ENCODE measurements at places on chromosomes 4 and X. TPM values are rescaled to one million over a fixed set of nuclear protein-coding genes. Genes with fewer than 3 reads are reported as not detected.

DNA sequence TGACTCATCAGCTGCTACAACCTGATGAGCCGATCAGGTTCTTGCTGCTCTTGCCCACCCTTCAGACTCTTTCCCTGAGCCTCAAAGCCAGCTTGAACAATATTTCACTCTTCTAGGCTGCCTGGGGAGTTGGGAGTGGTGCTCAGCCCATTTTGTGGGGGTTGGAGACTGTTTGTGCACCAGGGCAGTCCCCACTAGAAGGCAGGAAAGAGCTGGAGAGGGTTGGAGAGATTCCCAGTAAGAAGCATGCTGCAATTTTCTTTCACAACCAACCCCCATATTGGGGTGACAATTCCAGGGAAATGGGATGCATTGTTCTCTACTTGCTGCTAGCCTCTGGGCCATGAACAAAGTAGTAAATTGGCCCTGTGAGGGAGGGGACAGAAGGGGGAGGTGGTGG, 44.1 kb downstream of the SLC16A2 start:
- no peak for DNase-seq

DNA sequence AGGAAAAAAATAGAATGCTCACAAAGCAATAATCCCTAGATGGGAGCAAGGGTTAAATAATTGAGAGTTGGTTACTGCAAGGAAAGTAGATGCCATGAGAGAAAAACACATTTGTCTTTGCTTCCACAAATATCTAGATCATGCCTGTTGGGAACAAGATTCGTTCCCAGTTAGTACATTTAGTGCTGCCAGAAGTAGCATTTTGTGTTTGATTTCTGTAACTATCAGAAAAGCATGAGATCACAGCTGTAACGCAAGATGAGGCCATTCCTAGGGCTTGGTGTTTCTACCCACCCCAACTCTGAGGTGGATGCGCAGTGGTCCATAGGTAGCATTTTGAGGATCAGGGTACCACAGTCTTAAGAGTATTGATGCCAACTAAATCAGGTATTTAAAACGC, 20.4 kb upstream of the PDK3 start:
- DNase-seq = no peak

ATP1B4 gene
- 0.11 TPM for total RNA-seq

DNA sequence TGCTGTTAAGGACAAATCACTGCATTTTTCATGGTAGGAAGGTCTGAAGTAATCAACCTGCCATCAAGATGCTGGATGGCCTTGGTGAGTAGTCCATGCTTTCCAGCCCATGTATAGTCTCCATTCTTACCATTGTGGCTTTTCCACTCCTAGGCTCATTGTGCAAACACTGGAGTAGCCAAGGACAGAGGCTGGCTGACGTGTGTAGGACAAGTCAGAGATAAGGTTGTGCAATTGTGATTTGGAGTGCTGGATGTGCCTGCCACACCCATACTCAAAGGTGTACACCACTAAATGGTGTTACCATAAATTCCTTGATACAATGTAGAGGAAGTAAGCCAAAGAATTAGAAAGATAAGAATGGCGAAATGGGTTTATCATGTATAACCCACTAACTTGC, 26.3 kb upstream of the RADX start:
- no peak for DNase-seq

GRCh38 chr4:59195839-59196238, 2004.3 kb upstream of the ADGRL3 start:
- DNase-seq = no peak

MAGEA2B gene
- total RNA-seq = not detected

- peak; percentile 39 for DNase-seq
Observed at GRCh38 chr4:152534541-152535359, 1.1 kb downstream of the FBXW7 start.

NLRP2B gene
- 0.63 TPM for total RNA-seq

DNA sequence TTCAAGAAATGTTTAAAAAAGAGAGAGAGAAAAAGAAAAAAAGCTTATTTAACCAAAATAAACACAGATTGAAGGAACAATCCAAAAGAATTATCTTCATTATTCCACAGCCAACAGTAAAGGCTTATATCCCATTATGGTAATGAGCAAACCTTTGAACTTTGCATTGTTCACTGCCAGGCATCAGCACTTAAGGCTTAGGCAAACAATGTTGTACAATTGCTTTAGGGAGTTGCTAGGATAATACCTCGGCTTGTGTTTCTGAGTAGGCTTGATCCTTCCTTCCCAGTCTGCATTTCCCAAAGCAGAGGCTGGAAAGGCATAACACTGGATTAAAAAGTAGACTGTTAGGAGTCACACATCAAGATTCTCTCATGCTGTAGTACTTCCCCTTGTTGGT, 352.7 kb upstream of the IGFBP7 start:
- DNase-seq = no peak

PAQR3 gene
- total RNA-seq = 18.8 TPM

MAGED4 gene
- total RNA-seq = 3.8 TPM

ARHGEF38 gene
- total RNA-seq = 2.5 TPM

DNA sequence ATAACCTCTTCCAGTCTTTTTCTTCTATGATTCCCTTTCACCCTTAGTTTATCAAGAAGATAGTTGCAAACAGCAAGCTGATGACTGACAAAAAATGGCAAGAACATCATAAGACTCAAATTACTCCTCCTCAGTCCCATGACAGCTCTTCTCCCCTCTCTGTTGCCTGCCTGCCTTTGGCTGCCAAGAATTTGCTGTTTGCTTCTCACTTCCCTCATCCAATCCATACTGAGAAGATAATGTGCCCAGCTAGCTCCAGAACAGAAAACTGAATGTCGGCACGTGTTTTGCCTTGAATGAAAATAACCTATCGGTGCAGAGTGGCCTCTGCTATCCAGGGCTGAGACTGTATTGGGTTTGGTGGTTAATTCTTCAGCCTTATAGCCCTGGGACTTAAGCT, 192.1 kb downstream of the PPARGC1A start:
- no peak for DNase-seq

HPGD gene
- 1.9 TPM for total RNA-seq

DNA sequence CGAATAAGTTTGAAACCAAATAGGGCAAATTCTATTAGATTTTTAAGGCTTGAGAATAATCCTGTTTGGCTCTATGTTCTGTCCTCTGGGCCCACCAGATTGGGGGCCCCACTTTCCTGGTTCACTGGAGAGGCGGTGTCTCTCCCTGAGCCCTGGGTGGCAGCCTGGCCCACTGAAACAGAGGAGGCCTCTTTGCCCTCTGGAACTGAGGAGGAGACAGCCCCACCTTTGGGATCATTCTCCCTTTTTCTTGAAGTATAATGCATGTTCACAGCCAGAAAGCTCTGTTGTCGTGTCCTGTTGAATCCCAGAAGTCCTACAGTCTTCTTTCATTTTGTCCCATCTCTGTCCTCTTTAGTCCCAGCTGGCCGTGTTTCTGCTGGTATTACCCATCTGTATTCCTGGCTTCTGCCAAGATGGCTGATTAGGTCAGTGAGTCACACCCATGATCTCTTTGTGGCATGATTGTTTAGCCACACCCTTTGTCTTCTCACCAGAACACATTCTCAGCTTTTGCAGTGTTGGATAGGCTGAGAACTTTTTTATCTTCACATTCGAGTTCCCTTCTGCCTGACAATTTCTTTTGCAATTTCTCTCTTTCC, 8.1 kb upstream of the TBC1D25 start:
- no peak for DNase-seq

DNA sequence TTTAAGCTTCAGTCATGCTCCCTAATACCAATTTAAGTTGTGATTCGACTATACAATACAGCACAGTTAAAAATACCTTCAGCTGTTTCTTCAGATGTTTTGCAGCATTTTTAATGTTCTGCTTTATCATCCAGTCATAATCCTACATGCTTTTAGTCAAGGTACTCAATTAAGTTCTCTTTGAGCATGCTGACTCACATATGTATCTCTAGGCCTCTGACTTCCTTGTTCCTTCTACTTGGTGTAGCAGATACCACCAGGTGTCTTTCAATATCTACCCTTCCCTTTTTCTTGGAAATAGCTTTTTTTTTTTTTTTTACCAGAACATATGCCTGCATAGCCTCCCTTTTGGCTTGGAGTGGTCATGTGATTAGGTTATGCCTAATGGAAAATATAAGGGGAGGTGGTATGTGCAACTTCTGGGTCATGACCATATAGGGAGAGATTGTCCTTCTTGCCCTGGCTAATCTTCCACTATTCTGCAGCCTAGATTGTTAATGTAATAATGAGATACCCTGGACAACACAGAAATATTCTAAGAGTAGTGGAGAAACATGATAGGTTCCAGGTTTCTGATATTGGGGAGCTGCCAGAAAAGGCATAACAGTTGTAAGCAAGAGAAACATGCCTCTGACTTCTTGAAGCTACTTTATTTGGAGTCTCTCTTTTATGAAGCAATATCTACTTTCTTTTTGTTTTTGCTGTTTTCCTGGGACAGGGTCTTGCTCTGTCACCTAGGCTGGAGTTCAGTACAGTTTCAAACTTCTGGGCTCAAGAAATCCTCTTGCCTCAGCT, 737.2 kb upstream of the SLIT2 start:
- no peak for DNase-seq

- DNase-seq = no peak
Observed at GRCh38 chrX:110531873-110532580, 173.4 kb downstream of the RTL9 start.

DNA sequence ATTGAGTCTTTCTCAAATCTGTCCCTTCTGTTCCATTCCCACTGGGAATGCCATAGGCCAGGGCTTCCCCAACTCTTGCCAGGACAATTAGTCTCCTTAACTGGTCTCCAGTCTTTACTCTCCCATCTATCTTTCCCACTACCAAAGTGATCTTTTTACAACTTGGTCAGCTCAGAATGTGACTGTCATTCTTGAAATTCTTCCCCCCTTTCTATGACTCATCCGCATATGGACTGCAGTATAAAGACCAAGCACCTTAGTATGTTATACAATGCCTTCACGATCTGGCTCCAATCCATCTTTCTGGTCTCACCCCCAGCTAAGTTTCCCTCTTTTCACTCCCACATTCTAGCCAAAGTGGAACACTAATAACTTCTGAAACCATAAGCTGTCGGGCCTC, 383.8 kb downstream of the OPHN1 start:
- no peak for DNase-seq

COL25A1 gene
- total RNA-seq = 7.6 TPM

DNA sequence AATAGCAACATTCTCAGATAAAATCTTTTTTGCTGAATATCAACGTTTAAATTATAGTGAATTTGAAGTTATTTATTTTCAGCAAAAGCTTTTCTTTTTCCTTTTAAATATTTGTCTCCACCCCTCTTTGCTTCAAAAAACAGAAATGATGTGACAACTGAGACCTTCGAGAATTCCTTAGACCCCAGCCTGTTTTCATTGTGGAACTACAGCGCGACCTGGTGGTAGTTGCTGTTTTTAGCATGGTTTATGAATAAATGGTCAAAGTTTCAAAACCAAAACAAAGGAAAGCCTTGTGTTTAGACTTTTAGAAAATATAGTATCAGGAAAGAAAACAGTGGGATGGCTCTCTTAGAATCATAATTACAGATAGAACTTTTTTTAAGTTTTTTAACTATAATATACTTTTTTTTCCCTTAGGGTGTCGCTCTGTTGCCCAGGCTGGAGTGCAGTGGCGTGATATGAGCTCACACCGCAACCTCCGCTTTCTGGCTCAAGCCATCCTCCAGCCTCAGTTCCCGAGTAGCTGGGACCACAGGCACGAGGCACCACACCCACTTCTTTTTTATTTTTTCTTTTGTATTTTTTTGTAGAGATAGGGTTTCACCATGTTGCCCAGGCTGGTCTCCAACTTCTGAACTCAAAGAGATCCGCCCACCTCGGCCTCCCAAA, 26.8 kb upstream of the TMEM184C start:
- peak; percentile 77 for DNase-seq

DNA sequence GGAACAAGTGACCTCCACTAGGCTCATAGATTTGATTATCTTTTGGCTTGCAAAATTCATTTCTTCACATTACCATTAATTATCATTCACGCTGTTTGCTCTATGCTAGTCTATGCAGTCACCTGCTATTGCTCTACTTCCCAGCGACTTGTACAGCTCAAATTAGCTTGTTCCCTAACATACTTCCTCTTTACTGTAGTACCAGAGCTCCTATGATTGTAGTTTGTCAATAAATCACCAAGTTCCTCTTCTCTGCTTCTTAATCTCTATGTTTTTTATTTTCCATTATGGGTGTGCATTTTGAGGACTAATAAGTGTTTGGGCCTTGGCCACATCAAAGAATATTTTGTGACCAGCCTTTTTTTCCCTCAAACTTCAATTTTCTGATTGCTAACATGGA, 6.2 kb upstream of the GSPT2 start:
- DNase-seq = no peak

ERAS gene
- total RNA-seq = not detected

DNA sequence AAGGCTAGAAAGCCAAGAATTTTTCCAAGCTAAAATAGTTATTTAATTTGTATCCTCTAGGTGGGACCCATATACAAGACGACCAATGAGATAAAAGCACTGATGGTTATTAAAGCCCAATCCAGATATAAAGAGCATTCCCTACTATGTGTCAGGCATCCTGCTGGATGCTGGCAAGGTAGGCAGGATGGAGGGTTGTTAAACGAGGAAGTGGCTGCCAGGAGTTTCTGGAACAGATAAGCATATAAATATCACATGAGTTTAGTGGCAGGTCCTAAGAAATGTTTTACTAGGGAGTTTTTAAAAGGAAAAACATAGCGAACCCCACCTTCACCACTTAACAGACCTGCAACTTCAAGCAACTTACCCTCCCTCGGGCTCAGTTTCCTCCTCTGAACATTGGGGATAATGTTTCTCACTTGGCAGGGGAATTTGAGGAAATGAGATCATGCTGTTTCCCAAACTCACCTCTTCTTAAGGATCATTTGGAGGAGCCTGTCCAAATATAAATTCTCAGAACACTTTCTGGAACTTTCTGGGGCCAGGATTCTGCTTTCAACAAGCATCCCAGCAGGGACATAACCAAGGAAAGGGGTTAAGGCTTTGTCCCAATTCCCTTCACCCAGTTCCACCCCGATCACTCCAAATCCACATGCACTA, 94.3 kb upstream of the LDB2 start:
- DNase-seq = no peak

DBET gene
- not detected for total RNA-seq

DNA sequence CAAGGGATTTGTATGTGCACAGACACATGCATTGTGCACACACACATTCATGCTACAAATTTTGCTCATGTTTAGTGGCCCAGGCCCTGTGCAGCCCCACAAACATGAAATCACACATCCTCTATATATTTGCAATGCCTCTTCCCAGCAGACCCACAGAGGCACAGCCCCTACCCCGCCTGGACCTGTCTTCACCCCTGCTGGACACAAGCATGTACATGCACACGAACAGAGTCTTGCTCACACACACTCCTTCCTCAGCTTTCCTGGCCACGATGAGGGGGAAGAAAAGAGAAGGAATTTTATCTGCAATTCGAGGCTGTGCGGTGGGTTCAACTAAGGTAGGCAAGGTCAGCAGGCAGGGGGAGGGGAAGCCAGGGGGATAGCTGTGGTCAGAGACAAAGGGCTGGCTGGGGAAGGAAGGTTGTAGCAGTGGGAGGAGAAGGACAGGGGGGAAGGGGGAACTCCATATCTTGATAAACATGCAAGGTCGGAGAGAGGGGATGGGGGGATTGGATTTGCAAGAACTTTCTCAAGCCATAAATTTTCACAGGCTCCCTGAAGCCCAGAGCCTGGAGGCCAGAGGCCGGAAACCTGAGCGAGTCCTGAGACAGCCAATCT, 156.4 kb downstream of the EFNB1 start:
- DNase-seq = no peak

SRPK3 gene
- not detected for total RNA-seq

Data from thyroid gland (tissue), 4 donors.